ENCODE measurements at places on chromosomes 13 and 19. TPM values are rescaled to one million over a fixed set of nuclear protein-coding genes. Genes with fewer than 3 reads are reported as not detected.

- no peak overlapping the region for H3K4me3 ChIP-seq
- H3K27ac ChIP-seq = no peak overlapping the region
- no peaks in the 10 kb centered on the region for H3K4me1 ChIP-seq
- DNase-seq = no peak
These were observed 7.4 kb downstream of the CAMSAP3 start for GRCh38 chr19:7602935-7603497.

GRCh38 chr19:10508036-10508435 lies 4.9 kb upstream of the KEAP1 start:
- no peaks in the 10 kb centered on the region for H3K4me1 ChIP-seq
- no peak overlapping the region for H3K4me3 ChIP-seq
- no peak overlapping the region for H3K27ac ChIP-seq
- H3K27me3 ChIP-seq = peaks cover 3% of the 10 kb centered on the region

- H3K27me3 ChIP-seq = no peaks in the 10 kb centered on the region
- H3K4me1 ChIP-seq = peaks cover under 1% of the 10 kb centered on the region
- H3K27ac ChIP-seq = no peak overlapping the region
- H3K36me3 ChIP-seq = no peaks in the 10 kb centered on the region
- DNase-seq = no peak
- no peak overlapping the region for H3K4me3 ChIP-seq
These were observed 43.6 kb upstream of the RCBTB2 start for GRCh38 chr13:48576448-48577010.

- H3K4me1 ChIP-seq = no peaks in the 10 kb centered on the region
- no peak for DNase-seq
- no peaks in the 10 kb centered on the region for H3K27me3 ChIP-seq
- no peak overlapping the region for H3K4me3 ChIP-seq
These were observed 24.7 kb downstream of the FRY start for GRCh38 chr13:32056316-32056715.

DNA sequence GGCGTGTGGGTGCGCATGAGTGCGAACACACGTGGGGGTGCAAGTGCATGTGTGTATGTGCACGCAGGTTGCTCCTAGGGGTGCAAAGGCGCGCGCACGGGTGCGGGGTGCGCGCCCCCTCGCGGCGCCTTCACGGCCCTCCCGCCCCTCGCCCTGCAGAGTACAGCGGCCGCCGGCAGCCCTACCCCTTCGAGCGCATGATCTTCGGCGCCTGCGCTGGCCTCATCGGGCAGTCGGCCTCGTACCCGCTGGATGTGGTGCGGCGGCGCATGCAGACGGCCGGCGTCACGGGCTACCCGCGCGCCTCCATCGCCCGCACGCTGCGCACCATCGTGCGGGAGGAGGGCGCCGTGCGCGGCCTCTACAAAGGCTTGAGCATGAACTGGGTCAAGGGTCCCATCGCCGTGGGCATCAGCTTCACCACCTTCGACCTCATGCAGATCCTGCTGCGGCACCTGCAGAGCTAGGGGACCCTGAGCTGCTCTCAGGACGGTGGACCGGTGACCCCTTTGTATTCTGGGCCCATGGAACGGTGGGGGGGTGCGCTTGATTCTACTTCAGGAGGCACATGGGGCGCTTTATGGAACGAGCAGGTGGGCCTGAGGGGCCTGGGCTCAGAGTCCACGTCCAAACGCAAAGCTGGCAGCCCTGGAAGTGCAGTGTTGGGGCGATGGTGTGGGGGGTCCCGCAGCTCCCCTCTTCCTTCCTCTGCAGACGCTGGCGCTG lies 27.7 kb downstream of the TMEM161A start:
- no peak overlapping the region for H3K27ac ChIP-seq
- no peaks in the 10 kb centered on the region for H3K36me3 ChIP-seq
- no peak for DNase-seq
- H3K27me3 ChIP-seq = no peaks in the 10 kb centered on the region
- H3K4me3 ChIP-seq = no peak overlapping the region

GRCh38 chr13:49374585-49375290 lies 69.1 kb downstream of the CAB39L start:
- no peaks in the 10 kb centered on the region for H3K27me3 ChIP-seq
- H3K4me3 ChIP-seq = no peak overlapping the region
- H3K36me3 ChIP-seq = no peaks in the 10 kb centered on the region

- no peak overlapping the region for H3K4me3 ChIP-seq
- no peak overlapping the region for H3K27ac ChIP-seq
- no peak for DNase-seq
- no peaks in the 10 kb centered on the region for H3K36me3 ChIP-seq
- H3K4me1 ChIP-seq = no peaks in the 10 kb centered on the region
These were observed 38.2 kb downstream of the TGDS start for GRCh38 chr13:94557684-94558235.

DNA sequence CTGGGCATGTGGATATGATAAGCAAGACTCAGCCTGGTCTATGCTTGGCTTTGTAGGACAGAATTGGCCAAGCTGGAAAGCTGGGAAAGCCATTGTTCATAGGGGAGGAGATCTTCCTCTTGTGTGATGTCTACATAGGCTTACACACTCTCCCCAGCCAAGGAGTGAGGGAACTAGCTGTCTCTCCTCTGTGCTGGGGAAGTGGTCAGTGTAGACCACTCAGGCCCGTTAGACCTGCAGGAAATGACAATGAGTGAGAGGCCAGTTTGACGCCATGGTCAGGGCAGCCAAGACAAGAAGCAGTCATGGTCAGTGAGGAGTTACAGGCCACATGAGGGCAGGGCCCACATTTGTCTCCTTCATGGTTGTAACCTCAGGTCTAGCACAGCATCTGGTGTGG lies 159.1 kb upstream of the KL start:
- H3K4me3 ChIP-seq = no peak overlapping the region
- H3K4me1 ChIP-seq = no peaks in the 10 kb centered on the region
- DNase-seq = no peak
- H3K27me3 ChIP-seq = no peaks in the 10 kb centered on the region
- no peak overlapping the region for H3K27ac ChIP-seq
- no peaks in the 10 kb centered on the region for H3K36me3 ChIP-seq

The OR4F17 gene
- total RNA-seq = not detected

The TMEM143 gene
- total RNA-seq = 8.3 TPM

The SOHLH2 gene
- 0.77 TPM for total RNA-seq

Measured in fibroblast of lung (primary cell).